ENCODE measurements at places on chromosomes 11 and 22. TPM values are rescaled to one million over a fixed set of nuclear protein-coding genes. Genes with fewer than 3 reads are reported as not detected.

DNA sequence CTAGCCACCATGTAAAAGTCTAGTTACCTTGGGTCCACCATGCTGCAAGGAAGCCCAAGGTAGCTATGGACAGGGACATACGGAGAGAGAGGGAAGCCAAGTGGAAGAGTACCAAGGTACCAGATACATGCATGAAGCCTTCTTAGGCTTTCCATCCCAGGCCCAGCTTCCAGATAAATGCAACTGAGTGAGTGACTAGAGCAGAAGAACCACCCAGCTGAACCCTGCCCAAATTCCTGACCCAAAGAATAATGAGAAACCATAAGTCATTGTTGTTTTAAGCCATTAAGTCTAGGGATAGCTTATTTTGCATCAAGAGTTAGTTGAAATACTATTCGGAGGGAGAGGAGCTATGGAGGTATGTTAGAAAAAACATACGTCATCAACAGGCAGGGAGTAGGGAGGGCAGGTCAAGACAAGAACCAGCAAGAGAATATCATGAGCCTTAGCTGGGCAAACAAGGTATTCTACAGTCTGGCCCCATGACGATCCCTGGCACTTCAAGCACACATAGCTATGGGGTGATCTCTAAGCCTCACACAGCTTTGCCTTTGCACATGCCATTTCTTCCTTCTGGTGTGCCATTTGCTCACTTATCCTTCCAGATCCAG, 36.5 kb upstream of the APLNR start:
- no peak for DNase-seq

Gene SLN
- 13.7 TPM for total RNA-seq

Gene CALCA
- total RNA-seq = 0.56 TPM

Gene LGALS12
- not detected for total RNA-seq

GRCh38 chr11:24056051-24056450, 440.8 kb upstream of the LUZP2 start:
- DNase-seq = no peak

GRCh38 chr22:25911243-25911972, 169.4 kb downstream of the MYO18B start:
- DNase-seq = no peak

DNA sequence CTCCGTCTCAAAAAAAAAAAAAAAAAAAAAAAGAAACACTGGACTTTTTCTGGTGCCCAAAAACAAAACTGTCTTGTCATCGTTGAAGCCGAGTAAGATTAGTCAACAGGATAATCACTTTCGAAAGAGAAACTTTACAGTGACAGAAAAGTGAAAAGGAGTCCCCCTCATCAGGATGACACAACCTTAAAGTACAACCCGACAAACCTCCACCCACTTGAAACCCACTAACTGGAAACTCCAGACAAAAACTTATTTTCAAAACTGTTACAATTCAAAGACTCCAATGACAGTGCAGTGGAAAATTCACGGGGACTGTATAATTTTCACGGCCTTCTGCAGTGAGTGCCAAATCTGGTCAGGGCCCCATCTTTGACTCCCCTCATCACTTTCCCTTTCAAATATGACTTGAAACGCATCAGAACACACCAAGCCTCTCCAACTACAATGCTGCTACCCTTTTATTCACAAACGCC, 1.3 kb downstream of the DENND5A start:
- DNase-seq = no peak

Gene FADS2
- total RNA-seq = 256 TPM

GRCh38 chr11:36540998-36541397, 26.8 kb upstream of the RAG1 start:
- peak; percentile 49 for DNase-seq

Gene RASGRP2
- 3.2 TPM for total RNA-seq

Gene TIMP3
- 96.1 TPM for total RNA-seq

DNA sequence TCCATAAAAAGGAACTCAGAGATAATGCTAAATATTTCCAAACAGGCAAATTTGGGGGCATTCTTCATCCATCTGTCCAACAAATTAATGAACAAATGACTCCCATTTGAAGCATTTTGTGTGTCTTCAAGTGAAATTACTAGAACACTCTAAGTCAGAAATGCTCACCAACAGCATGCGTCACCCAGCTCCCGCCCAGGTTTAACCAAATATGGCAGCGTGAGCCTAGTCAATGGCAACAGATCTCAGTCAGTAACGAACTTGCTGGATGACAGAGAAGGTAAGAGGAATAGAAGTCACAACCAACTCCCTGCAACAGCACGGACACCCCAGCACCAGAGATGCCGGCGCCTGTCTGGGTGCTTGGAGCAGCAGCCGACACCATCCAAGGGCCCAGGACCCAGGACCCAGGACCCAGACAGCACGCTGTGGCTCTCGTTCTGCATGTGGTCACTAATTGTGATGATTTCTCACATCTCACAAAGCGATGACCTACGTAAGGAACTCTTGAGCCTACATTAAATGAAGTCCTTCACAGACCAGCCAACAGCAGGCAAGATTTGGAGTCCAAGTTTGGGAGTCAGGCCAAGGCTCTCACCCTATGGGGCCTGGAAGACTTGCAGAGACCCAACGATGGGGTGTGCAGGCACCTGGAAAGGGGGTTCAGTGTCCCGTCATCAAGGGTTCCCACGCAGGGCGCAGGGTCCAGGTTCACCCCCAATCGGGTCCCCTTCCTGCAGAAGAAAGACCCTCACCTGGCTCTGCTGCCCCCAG, 556.9 kb downstream of the BRD1 start:
- DNase-seq = no peak

- no peak for DNase-seq
Measured at GRCh38 chr22:24305260-24305692, 34.6 kb downstream of the SPECC1L start.

Gene OR51B2
- total RNA-seq = not detected

Gene MS4A3
- not detected for total RNA-seq

- DNase-seq = no peak
Measured at GRCh38 chr11:75028321-75028720, 39.6 kb downstream of the NEU3 start.

DNA sequence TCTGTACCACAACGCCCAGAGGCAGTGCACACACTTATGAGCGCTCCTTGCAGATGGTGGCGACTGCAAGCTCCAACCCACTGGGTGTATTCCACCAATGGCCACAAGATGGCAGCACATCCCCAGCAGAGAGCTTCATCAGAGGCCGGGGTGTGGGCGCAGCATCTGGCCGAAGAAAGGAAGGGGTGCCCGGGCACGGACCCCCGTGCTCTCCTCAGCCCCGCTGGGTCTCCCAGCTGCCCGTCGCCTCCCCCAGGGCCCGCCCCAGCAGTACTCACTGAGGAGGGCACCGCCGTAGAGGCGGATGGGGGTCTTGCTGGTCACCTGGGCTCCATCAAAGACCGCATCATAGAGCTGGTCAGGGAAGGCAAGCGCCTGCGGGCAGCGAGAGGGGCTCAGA, 14.2 kb downstream of the TP53I11 start:
- DNase-seq = peak; percentile 78

- no peak for DNase-seq
Measured at GRCh38 chr11:70667767-70668166, 269.4 kb downstream of the CTTN start.

- no peak for DNase-seq
Measured at GRCh38 chr11:96798445-96798844, 408.6 kb downstream of the JRKL start.

GRCh38 chr11:124050748-124051147, 9.6 kb upstream of the OR10G7 start:
- DNase-seq = no peak

DNA sequence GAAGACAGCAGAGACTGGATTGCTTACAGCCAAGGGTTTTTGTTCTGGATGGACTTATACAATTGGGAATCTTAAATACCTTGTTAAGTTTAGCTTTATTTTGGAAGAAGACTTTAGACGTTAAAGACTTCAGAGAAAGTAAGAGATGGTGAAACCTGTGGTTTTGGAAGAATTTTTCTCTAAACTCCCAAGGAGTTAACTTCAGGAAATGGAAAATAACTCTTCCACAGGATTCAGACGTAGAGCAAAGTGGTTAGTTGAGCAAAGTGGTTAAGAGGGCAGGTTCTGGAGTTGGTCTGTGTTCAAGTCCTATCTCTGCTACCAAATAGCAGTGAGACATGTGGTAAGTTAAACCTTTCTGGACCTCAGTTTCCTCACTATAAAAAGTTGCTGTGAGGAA, 12.8 kb downstream of the PITPNB start:
- DNase-seq = no peak

Gene CLCF1
- total RNA-seq = 13.2 TPM

DNA sequence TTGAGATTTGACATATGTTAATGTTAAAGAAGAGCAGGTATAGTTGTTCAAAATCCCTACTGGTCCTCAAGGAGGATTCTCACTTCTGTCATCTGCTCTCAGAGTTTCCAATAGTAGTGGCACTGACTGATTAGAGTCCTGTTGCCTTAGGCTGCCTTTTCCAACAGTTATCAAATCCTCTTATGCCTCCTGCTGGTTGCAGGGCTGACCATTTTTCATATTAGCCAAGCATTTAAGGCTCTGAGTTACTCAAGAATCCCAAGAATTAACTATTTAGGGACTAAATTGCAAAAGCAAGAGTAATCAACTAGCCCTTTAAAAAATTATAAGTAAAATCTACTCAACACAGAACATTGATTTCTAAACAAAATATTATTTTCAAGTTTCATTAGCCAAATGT, 212.0 kb upstream of the CHORDC1 start:
- peak; percentile 44 for DNase-seq

- no peak for DNase-seq
Measured at GRCh38 chr11:12177739-12178338, 67.4 kb downstream of the MICAL2 start.

GRCh38 chr11:1230456-1231395, 7.9 kb downstream of the MUC5B start:
- no peak for DNase-seq

GRCh38 chr22:19082101-19082500, 40.1 kb downstream of the DGCR2 start:
- DNase-seq = no peak

Gene APOL1
- 6.2 TPM for total RNA-seq

Gene GPHA2
- total RNA-seq = not detected

Gene SEPTIN3
- total RNA-seq = 2.2 TPM

Gene C22orf42
- not detected for total RNA-seq

Gene OR2AG2
- 0.12 TPM for total RNA-seq

Gene B3GAT3
- 32.3 TPM for total RNA-seq

- no peak for DNase-seq
Measured at GRCh38 chr11:92663539-92663938, 305.9 kb upstream of the MTNR1B start.

DNA sequence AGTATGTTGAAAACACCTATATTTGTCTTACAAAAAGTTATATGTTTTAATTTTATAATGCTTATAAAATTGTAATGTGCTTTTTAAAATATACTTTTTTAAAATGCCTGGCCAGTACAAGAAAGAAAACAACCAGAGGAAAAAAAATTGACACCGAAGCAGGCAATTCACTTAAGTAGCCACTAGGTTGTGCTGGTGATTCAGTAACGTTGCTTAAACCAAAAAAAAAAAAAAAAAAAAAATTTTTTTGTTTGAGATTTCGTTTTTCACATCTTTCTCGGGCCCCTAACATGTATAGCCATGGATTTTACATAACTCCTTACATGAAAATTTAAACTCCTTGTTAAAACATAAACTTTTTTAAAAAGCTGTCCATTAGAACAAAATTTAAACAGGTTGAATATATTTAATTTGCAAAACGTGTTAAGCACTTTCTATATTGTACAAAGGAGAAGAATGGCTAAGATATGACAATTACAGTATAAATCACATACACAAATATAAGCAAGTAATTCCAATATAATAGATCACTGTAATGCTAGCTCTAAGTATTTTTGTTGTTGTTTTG, 9.2 kb downstream of the OR8B4 start:
- DNase-seq = peak; percentile 61

Gene CRYBA4
- not detected for total RNA-seq

- DNase-seq = no peak
Measured at GRCh38 chr22:19146215-19146968, 1.9 kb upstream of the ESS2 start.

- DNase-seq = no peak
Measured at GRCh38 chr22:37470087-37470445, 16.1 kb downstream of the MFNG start.

Gene BDNF
- 8.8 TPM for total RNA-seq

DNA sequence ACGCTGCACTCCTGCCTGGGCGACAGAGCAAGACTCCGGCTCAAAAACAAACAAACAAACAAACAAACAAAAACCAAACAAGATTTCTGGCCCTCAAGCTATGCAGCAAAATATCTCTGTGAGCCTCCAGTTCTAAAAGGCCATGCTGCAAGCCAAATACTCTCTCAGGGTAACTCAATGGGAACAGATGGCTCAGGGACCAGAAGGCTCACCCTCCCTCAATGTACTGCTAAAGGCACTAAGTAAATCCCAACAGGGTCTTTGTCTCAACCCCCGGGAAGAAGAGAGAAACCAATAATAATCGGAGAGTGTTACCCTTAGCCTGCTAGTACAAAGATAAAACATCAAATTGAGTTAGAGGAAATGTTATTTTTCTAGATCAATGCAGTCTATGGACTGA, 119.7 kb upstream of the ZC3H12C start:
- no peak for DNase-seq

Gene OR52N4
- not detected for total RNA-seq

Gene OR51I1
- total RNA-seq = not detected

Gene BTBD18
- total RNA-seq = not detected

Gene OR5P2
- total RNA-seq = 0.20 TPM

Gene TP53I11
- total RNA-seq = 11.2 TPM

DNA sequence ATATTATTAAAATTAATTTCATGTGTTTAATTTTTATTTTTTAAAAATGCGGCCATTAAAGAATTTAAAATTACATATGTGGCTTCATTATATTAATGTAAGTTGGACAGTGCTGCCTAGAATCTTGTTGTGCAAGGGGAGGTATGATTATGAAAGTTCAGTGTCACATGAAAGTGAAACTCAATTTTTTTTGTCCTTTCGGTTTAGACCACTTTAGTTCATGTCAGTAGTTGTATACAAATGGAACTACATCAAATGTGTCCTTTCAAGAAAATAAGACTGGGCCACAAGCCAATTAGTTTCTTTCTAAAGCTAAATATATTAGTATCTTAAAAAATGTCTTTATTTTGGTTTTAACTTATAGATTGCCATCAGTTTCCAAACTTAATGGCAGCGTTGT, 35.7 kb downstream of the TBCEL start:
- no peak for DNase-seq

- DNase-seq = peak; percentile 86
Measured at GRCh38 chr22:31977141-31977841, 33.0 kb downstream of the YWHAH start.

DNA sequence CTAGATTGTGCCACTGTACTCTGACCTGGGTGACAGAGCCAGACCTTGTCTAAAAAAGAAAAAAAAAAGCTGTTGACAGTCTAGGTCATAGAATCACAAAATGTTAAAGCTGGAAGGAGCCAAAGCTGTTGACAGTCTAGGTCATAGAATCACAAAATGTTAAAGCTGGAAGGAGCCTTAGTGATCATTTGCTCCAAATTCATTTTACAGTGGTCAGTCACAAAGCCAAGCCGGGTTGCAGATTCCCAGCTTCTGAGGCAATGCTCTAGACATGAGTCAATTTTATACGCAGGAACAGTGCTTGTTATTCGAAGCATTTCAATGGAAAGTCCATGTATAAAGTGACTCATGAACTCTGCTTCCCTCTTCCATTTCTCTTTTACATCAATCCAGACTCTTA, 47.4 kb downstream of the SYT13 start:
- DNase-seq = no peak

Gene F2
- total RNA-seq = 79.7 TPM

GRCh38 chr11:1548221-1549070, 23.6 kb downstream of the DUSP8 start:
- peak; percentile 89 for DNase-seq

Gene E2F8
- total RNA-seq = 2.1 TPM
